ENCODE measurements at places on chromosomes 11 and 22.

GRCh38 chr11:118264569-118265465 lies 720 bp upstream of the MPZL2 start:
- DNase-seq = no peak

GRCh38 chr22:36198536-36198935 lies 3.1 kb downstream of the APOL4 start:
- DNase-seq = no peak

GRCh38 chr11:11965656-11966353 lies 42.6 kb downstream of the DKK3 start:
- DNase-seq = no peak

GRCh38 chr11:31883435-31883834 lies 72.3 kb upstream of the PAX6 start:
- DNase-seq = no peak

DNA sequence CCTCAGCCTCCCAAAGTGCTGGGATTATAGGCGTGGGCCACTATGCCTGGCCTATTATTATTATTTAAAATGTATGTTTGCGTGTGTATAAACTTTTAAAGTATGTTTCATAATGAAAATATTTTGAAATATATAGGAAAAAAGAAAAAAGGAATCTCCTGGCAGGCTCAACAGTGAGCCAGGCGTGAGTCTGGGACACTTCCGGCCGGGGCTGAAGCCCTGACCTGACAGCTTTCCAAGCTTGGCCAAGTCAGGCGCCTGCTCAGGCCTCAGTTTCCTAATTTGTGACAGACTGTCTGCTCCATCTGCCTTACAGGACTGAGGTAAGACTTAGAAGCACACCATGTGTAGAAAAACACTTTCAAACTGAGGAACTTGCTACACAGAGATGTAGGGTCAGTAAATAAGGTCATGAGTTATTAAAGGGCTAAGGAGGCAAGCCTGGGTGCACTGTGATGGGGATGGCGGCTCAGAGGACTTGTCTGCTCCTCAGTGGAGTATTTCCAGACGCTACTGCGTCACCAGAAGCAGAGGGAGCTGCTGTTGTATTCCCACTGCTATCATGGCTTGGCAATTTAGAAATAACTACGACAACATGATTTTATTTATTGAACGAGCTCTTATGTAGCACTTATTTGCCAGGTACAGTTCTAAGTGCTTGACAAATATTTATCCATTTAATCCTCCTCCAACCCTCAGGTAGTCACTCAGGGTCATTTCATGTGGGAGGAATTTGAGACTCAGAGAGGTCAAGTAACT lies 100.1 kb downstream of the PRR5L start:
- no peak for DNase-seq

DNA sequence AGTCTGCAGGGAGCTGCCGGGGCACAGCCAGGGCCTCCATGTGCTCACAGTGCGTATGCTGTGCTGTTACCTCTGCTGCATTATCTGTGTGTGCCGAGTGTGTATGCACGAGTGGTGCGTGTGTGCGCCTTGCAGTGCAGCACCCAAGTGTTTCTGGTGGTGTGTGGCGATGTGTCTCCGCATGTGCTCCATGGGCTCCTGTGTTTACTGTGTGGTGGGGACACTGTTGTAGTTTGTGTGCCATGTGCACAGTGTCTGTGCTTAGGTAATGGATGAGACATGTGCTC lies 31.4 kb downstream of the KCNC1 start:
- DNase-seq = no peak

GRCh38 chr22:44676441-44677352 lies 25.3 kb upstream of the PRR5 start:
- DNase-seq = no peak

GRCh38 chr11:85699957-85700741 lies 14.2 kb upstream of the CCDC89 start:
- DNase-seq = peak; percentile 58

- no peak for DNase-seq
Observed at GRCh38 chr22:49535527-49536125, 292.0 kb downstream of the BRD1 start.

DNA sequence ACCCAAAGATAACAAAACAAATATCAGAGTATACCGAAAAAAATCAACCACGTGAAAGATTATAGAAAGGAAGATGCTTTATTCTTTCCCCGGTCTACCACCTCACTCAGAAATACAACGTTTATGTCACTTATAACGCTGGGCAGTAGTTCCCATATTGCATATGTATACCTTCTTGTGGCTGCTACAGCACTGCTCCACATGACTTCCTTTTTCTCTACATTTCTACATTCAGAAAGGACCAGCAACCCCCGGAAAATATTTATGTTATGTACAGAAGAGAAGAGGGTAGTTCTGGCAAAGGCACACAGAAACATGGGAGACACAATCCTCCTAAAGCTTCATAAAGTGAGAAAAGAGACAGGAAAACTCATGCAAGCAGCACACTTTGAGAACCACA lies 56.8 kb downstream of the MTMR2 start:
- DNase-seq = no peak
